ENCODE measurements at places on chromosomes 12 and 14.

DNA sequence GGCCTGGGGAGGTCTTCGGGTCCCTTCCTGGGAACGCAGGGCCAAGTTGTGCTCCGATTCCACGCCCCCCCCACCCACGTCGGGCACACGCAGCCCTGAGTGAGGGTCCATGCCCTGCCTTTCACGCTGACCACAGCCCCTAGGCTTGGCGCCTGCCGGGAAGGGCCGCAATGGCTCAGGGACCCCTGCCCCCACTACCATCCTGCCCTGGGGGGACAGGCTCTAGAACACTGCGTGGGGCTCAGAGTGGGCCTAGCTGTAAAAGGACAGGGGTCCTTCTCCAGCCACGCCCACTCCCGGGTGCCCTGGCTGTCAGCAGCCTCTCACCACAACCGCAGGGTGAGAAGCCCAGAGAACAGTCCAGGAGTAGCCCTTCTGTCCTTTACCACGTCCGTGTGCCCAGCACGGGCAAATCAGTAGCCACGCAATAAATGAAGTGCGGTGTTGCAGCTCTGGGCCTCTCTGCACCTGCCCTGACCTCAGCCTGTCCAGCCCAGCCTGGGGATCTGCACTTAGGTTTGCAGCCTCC, 9.4 kb upstream of the GPR68 start:
- DNase-seq = peak; percentile 44

- DNase-seq = no peak
These were observed 7.8 kb downstream of the RNASE1 start for GRCh38 chr14:20794644-20795369.

GRCh38 chr14:55711175-55711811, 131.3 kb downstream of the KTN1 start:
- DNase-seq = no peak

GRCh38 chr14:22569106-22569736, 19.8 kb downstream of the DAD1 start:
- DNase-seq = no peak

DNA sequence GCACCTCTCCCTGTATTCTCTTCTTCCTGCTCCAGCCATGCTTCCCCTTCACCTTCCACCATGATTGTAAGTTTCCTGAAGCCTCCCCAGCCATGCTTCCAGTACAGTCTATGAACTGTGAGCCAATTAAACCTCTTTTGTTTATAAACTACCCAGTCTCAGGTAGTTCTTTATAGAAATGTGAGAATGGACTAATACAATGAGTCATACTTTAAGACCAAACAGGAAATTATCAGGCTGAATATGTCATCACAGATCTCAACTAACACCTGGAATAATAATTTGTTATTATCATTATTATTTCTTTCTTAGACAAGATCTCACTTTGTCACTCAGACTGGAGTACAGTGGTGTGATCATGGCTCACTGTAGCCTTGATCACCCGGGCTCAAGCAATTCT, 85.4 kb downstream of the KCNMB4 start:
- no peak for DNase-seq
